ENCODE measurements at places on chromosomes 13 and 19.
A peak's percentile ranks its signal among the peaks of the same experiment; 100 is the strongest.

DNA sequence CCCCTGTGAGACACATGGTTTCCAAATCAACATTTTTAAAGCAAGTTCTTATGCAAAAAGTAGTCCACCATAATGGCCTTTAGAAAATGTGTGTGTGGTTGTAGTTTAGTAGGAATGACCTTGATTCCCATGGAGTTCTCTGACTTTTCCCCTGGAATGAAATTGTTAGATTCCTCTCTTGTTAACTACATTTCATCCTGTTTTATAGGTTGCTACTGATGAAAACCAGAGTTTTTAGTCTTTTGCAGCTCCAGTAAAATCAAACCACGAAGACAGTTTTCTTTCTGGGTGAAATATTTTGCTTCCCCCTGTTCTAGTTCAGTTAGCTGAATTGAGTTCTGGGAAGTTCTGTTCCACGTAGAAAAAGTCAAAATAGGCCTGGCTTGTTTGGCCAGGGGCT lies 107.7 kb downstream of the RAB20 start:
- no peak for DNase-seq

GRCh38 chr19:38629568-38629967 lies 10.6 kb downstream of the EIF3K start:
- DNase-seq = no peak

- DNase-seq = no peak
Observed at GRCh38 chr13:63882052-63882451, 2466.4 kb upstream of the PCDH20 start.

DNA sequence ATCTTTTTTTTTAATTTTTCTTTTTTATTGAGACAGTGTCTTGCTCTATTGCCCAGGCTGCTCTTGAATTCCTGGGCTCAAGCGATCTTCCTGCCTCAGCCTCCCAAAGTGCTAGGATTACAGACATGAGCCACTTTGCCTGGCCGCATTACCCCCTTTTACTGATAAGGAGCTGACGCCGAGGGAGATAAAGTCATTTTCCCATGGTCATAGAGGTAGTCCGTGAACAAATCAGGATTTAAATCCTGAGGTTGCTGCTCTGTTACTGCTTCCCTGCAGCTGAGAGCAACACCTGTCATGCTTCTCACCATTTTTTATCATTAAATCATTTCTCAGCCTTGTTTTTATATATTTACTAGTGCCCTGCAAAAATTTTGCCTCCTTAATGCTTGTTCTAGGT lies 7.4 kb downstream of the CYSLTR2 start:
- no peak for DNase-seq

DNA sequence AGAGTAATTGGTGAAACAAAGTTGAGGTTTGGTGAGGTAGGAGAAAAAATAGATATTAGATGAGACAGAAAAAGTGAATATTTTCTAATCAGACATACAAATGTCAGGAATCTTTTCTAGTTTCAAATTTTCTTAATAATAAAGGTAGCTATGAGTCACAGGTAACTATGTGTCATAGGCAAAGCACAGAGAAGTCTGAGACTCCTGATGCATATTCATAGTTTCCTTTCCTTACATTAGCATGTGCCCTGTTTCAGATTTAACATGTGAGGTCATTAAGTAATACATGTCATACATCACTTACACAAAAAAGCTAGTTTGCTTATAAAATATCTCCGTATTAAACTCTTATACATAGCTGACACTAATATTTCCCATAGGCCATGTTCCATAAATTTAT lies 1141.3 kb upstream of the PCDH20 start:
- no peak for DNase-seq

- no peak for DNase-seq
Observed at GRCh38 chr19:12737835-12738351, 596 bp downstream of the GET3 start.

- peak; percentile 10 for DNase-seq
Observed at GRCh38 chr13:43698758-43699157, 88.0 kb downstream of the ENOX1 start.

DNA sequence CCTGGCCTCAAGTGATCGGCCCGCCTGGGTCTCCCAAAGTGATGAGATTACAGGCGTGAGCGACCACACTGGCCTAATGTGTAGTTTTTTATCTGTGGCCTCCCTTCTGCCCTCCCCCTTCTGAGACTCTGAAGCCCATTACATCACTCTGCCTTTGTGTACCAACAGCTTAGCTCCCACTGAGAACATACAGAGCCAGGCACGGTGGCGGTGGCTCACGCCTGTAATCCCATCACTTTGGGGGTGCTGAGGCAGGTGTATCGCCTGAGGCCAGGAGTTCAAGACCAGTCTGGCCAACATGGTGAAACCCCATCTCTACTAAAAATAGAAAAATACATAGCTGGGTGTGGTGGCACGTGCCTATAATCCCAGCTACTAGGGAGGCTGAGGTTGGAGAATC lies 12.6 kb downstream of the NCR1 start:
- no peak for DNase-seq

DNA sequence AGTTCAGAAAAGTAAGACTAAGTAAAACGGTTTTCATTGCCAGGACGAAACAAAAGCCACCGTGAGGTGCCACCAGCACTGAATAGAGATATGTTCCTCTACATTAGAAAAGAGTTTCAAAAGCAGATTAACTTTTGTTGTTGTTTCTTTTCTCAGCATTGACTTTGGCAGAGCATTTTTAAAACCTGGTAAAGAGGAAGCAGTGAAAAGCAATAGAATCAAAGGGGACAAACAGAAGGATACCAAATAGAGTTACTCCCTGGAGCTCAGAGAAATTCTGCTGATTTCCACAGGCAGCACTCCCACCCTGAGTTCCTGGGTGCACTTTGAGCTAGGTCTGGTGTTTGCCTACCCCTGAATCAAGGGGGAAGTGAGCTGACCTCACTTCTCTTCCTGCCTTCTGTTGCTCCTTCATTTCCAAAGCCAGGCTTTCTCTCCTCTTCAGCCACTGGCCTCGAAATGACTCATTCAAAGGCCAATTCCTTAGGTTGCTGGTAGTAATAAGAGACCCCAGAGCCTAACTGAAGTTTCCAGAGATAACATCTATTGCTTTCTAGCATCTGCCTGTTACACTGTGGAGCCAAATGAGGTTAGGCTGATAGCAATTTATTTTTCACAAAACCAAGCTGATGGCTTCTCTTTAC lies 11.3 kb upstream of the ERICH6B start:
- DNase-seq = no peak

DNA sequence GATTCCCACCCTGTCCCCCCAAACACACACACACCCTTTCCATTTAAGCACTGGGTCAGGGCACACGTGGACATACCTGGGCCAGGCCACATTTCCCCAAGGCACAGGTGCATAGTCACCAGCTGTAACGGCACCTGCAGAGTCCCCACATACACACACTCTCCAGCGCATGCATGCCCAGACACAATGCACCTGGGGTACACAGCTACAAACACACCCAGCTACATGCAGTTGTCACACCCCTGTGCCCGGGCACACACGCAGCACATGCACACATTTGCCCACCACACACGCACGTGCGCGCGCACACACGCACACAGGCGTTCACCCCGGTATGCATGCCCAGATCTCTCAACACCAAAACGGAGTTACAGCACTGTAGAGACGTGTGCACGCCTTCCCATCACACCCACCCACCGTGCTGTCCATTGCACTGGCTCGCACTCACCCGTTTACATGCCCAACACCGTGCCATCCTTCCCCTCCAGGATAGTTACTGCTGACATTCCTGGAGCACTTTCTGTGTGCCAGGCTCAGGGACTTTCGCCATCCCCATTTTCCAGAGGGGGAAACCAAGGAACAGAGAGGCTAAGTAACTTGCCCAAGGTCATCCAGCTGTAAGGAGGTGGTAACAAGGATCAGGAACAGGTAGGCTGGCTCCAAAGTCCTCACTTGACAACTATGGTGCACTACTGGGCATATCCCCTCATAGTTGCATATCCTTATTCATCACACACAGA lies 749 bp upstream of the SHANK1 start:
- DNase-seq = no peak

DNA sequence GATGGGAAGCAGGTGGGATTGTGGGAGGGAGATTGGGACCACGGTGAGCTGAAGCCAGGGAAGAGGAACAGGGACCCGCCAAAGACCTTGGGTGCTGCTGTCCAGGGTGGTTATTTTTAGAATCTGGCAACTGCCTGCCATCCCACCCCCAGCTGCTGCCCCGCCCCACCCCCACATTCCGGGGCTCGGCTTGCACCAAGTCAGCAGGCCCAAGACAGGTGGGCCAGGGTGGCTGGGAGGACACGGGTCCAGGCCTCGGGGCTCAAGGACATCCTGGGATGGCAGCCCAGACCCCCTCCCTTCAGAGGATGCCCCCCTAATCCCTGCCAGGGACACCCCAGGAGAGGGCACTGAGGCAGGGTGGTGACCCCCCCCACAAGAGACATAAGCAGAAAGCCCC lies 827 bp downstream of the CKM start:
- DNase-seq = no peak

GRCh38 chr19:28471731-28472510 lies 741.0 kb downstream of the UQCRFS1 start:
- no peak for DNase-seq

GRCh38 chr13:105960326-105960725 lies 575.1 kb downstream of the EFNB2 start:
- DNase-seq = peak; percentile 33

- DNase-seq = no peak
Observed at GRCh38 chr13:70896136-70896535, 787.9 kb upstream of the KLHL1 start.

DNA sequence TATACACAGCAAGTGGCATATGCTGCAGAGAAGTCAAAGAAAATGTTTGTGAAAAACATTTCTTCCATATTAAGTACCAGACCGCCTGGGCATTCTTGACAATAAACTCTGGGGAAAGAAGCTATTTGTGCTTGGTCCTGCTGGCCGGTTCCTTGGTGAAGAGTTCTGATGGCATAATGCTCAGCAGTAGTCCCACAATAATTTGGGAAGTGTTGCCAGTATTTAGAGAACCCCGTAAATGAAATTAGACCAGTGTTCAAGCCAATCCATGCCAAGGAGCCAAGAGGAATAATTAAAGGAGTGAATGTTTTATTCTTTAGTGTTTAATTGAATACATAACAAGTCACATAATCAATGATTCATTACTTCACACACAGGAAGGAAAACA lies 6.3 kb downstream of the KCTD12 start:
- no peak for DNase-seq

- DNase-seq = no peak
Observed at GRCh38 chr19:45342911-45343310, 2.4 kb downstream of the KLC3 start.

GRCh38 chr19:30684613-30685012 lies 312.4 kb downstream of the ZNF536 start:
- no peak for DNase-seq

GRCh38 chr13:36115306-36115705 lies 15.9 kb downstream of the DCLK1 start:
- no peak for DNase-seq

- no peak for DNase-seq
Observed at GRCh38 chr19:35613574-35613973, 1.0 kb downstream of the HAUS5 start.

DNA sequence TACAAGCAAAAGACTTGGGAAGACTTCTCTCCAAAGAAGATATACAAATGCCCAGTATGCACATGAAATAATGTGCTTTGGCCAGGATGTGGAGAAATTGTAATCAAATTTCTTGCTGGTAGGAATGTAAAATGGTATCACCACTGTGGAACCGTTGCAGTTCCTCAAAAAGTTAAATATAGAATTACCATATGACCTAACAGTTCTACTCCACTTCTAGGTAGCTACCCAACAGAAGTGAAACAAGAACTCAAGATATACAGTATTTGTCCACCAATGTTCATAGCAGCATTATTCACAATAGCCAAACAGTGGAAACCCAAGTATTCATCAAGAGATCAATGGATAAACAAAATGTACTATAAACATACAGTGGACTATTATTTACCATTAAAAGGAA lies 95.0 kb upstream of the KLF5 start:
- no peak for DNase-seq

DNA sequence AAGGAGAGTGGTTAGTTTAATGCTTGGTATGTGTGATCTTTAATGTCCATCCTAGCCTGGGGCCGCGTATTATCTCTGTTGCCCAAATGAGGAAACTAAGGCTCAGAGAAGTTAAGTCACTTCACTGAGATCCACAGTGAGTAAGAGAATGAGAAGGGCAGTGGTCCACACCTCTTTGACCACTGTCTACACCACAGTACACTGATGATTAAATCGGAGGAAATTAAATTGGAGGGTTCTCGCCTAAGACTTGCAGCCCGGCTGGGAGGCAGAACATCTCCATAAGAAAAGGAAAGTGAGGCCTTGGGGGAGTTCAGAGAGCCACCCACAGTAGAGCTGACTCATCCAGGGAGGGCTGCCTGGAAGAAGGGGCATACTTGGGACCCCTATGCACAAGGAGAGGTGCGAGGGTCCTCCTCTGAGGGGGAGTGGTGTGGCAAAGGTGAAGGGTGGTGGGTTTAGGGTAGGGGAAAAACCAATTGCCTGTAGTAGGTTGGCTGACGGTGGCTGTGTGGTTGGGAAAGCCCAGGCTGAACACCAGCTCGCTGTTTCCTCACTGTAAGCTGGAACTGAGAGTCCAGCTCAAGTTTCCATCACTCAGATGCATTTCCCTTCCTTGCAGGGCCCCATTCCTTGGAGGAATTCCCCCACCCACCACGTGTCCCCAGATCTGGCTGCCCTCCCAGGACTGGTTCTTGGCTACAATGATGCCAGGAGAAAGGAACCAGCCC lies 15.0 kb upstream of the DHRS12 start:
- peak; percentile 10 for DNase-seq

DNA sequence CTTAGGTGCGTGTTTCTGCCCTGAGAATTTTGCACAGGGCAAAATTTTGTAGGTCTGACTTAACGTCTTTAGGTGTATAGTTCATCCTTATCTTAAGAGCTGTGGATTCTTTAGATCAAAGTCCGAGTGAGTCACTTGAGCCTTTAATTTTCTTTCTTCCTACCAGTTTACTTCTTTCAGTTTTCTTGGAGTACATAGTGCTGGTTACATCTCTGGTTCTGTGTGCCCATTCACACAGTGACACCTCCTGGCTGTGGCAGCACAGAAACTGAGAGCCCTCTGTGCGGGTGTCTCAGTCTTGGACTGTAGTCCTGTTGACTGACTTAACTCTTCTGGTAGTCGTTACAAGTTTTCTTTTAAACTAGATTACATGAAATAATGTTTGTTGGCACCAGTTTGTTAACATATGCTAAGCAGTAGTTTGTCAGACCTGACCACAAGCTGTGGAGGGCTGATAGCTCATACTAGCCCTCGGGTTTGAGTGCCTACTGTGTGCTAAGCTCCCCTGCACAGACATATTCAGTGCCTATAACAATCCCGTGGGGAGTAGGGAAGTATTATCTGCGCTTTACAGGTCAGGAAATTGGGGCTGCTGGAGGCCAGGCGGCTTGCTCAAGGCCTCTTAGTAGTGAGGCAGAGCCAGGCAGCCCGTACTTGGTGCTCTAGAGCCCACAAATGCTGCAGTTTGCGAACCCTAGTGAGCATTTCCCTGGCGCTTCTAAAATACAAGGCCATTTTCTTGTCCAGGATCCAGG lies 1.6 kb downstream of the GATAD2A start:
- DNase-seq = peak; percentile 4
